Neural progenitor cell (in vitro differentiated cells): ENCODE measurements at places on chromosomes 1 and 21. TPM values are rescaled to one million over a fixed set of nuclear protein-coding genes. Genes with fewer than 3 reads are reported as not detected.

DNA sequence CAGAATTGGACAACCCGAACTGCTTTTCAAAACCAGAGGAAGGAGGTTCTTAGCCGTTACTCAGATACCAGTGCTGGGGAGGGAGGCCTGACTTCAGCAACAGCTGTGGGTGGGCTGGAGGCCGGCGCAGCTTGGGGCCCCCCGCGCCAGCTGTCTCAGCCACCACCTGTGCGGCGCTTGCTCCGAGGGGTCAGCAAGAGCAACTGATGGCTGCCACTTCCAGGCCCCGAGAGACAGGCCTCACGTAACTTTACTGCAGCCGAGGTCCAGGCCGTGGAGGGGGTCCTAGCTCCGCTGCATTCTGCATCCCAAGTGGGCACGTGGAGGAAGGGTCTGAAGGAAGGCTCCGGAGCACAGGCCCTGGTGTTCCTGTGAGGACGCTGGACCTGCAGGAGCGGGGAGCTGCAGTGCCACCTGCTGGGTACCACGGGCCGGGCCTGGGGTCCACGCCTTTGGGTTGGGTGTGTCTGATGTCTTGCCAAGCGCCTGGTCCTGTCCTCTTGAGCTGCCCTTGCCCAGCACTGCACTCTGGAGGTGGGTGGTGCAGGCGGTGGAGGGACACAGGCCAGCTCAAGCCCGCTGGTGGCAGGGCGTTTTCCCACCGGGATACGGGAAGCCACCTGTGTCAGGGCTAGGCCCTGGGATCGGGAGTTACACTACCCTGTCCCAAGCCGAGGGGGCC, 9.8 kb downstream of the THAP3 start:
- no peaks in the 10 kb centered on the region for H3K36me3 ChIP-seq
- no peak overlapping the region for H3K27ac ChIP-seq
- no peak overlapping the region for H3K4me3 ChIP-seq

GRCh38 chr1:205443585-205444299, 12.1 kb downstream of the BLACAT1 start:
- H3K4me3 ChIP-seq: no peak overlapping the region
- H3K27ac ChIP-seq: no peak overlapping the region
- peaks cover 10% of the 10 kb centered on the region for H3K27me3 ChIP-seq
- H3K36me3 ChIP-seq: no peaks in the 10 kb centered on the region

The C1orf105 gene
- total RNA-seq: 0.34 TPM in 1 of 2 replicates, not detected in the other

- H3K4me1 ChIP-seq: peaks cover 19% of the 10 kb centered on the region
- no peaks in the 10 kb centered on the region for H3K27me3 ChIP-seq
- no peak overlapping the region for H3K27ac ChIP-seq
- H3K36me3 ChIP-seq: no peaks in the 10 kb centered on the region
- no peak overlapping the region for H3K4me3 ChIP-seq
These were observed 159.2 kb downstream of the APP start for GRCh38 chr21:26011292-26011940.

The PEAR1 gene
- total RNA-seq: 0.06 TPM in 1 of 2 replicates, not detected in the other

The HFM1 gene
- 15.1 and 36.3 TPM in 2 replicates for total RNA-seq

The MEX3A gene
- 32.2 and 62.6 TPM in 2 replicates for total RNA-seq

DNA sequence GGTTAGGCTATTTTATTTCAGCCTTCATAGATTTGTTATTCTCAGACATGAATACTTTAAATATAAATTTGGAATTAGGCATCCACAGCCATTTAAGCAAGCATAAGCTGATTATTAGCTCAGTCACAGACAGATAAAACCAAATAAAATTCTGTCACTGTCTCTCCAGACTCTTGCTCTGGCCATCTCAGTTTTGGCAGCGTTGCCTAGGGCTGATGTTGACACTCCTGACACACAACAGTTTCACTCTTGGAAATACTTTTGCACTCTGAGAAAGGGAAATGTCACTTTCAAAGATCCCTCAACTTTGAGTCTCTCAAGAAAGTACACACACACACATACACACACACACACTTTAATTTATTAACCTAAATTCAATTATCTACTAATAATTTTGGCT, 372.7 kb downstream of the BRINP3 start:
- H3K27me3 ChIP-seq: no peaks in the 10 kb centered on the region
- no peak for DNase-seq
- no peaks in the 10 kb centered on the region for H3K4me1 ChIP-seq
- H3K36me3 ChIP-seq: no peaks in the 10 kb centered on the region
- H3K27ac ChIP-seq: no peak overlapping the region

- H3K27me3 ChIP-seq: peaks cover 44% of the 10 kb centered on the region
- no peak for DNase-seq
- H3K27ac ChIP-seq: no peak overlapping the region
- no peaks in the 10 kb centered on the region for H3K36me3 ChIP-seq
These were observed 167.9 kb upstream of the IRF2BP2 start for GRCh38 chr1:234777856-234778220.

The PTGS2 gene
- 0.03 and 0.37 TPM in 2 replicates for total RNA-seq

DNA sequence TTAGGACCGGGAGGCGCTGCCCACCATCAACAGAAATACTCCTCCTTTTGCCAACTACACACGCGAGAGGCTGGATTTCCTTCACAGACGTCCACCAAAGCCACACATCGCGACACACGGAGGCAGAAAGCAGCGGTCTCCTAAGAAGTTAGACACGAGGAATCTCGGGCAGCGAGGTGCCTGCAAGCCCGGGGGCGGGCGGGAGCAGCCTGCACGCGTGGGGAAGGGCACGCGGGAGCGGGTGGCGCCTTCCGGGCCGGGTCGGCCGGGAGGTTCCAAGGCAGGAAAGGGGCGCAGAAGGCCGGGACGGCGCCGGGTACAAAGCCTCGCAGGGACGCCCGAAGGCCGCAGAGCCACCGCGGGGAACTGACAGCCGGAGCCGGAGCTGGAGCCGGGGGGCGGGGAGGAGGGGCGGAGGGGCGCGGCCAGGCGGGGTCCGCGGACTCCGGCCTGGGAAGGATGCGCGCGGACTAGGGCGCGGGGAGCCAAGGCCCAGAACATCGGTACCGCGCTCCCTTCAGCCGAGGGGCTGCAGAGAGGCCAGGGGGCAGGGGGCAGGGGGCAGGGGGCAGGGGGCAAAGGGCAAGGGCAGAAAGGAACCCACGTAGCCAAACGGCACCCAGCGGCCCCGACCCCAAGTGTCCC, 722 bp downstream of the NPHP4 start:
- peak; percentile 87 for DNase-seq
- peaks cover 12% of the 10 kb centered on the region for H3K4me1 ChIP-seq
- H3K4me3 ChIP-seq: peak overlapping the region; percentile 92
- H3K27me3 ChIP-seq: peaks cover 7% of the 10 kb centered on the region
- H3K36me3 ChIP-seq: no peaks in the 10 kb centered on the region
- no peak overlapping the region for H3K27ac ChIP-seq

The TMEM269 gene
- total RNA-seq: 0.31 and 0.47 TPM in 2 replicates

DNA sequence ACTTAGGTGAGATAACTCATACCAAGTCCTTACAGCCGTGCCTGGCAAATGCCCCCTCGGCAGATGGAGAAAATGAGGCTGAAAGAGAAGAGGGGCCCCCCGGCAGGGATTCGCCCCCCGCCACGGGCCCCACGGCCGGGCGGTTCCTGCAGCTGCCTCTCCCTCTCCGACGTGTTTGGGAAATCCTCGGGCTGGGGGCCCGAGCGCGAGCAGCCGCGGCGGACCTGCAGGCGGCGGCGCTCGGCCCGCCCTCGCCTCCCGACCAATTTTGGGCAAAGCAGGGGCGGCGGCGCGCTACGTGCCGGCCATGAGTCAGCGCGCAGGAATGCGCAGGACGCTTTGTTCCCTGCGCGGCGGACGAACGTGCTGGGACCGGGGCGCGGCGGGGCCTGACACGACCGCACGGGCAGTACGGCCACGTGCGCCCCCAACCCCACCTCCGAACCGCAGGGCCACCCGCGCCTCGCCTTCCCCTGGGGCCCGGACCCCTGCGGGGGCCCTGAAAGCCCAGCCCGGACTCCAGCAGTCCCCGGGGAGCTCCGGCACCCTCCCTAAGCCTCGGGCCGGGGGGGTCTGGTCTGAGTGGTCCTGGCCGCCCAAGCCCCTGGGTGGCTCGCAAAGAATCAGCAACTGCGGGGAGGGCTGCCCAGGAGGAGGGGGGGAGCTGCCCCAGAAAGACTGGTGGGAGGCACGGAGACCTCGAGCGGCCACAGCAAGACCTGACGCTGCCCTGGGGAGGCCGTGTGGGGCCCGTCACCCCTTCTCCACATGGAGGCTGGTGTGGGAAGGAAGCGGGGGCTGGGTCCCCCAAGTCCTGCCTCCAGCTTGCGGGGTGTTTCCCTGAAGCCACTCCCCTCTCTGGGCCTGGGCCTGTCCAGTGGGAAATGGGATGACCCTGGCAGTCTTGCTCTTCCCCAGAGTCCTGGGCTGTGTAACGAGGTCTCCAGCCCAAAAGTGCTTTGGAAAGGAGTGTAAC, 11.9 kb upstream of the EDN2 start:
- peak overlapping the region; percentile 18 for H3K4me3 ChIP-seq
- peaks cover 14% of the 10 kb centered on the region for H3K27me3 ChIP-seq
- peak; percentile 96 for DNase-seq
- no peak overlapping the region for H3K27ac ChIP-seq

The DNALI1 gene
- total RNA-seq: 30.3 and 36.5 TPM in 2 replicates

The ADAMTS5 gene
- total RNA-seq: under 0.01 TPM in 1 of 2 replicates, not detected in the other
